Dermis blood vessel endothelial cell (primary cell): ENCODE measurements at places on chromosomes 12 and 14.
A peak's percentile ranks its signal among the peaks of the same experiment; 100 is the strongest.

- no peak for DNase-seq
Observed at GRCh38 chr12:17137396-17137795, 531.4 kb upstream of the LMO3 start.

- peak; percentile 32 for DNase-seq
Observed at GRCh38 chr12:94795520-94795919, 145.2 kb upstream of the TMCC3 start.

- no peak for DNase-seq
Observed at GRCh38 chr12:125892276-125892675, 827.0 kb downstream of the AACS start.

- DNase-seq, result peak; percentile 61
Observed at GRCh38 chr14:52313903-52314594, at the start of gene PTGER2. TSS of gene PTGER2 (plus strand) at chr14:52314312. CDS start at chr14:52314549, 237 bp downstream.

DNA sequence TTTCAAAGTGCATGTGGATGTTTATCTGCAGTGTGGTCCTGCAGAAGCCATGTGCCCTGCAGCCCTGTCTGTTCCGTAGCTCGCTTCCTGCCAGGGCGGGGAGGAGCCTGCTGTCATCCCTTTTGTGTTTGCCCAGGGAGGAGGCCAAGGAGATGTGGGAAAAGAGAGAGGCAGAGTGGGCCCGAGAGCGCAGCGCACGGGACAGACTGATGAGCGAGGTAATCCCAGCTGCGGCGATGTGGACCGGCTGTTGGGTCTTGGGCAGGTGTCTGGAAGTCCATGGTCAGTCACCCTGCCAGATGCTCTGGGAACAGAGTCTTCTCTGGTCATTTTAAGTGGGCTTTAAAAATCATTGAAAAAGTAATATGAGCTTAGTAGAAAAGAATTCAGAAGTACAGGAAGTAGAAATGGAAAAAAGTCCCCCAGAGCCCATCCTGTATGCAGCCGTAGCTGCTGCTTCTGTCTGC is 12.8 kb downstream of the TCHP start:
- peak; percentile 17 for DNase-seq

- DNase-seq, result peak; percentile 40
Observed at GRCh38 chr12:12091977-12092663, 21.4 kb downstream of the BCL2L14 start.

DNA sequence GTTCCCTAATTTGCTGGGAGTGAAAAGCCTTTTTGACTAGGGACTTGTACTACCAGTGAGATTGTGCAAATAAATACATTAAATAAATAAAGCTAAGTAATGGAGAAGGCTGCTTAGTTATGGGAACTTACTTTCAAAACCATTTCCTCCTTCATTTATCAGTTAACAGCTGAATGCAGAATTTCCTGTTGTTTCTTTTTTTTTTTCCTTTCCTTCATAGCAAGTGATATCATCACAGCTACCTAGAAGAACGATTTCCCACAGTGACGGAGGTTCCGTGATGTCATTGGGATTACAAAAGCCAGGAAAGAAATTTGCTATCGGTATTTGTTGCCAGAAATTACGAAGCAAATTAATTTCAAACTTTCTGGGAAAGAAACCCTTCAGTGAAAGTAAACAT is 42.1 kb upstream of the SOCS2 start:
- DNase-seq, result peak; percentile 52

GRCh38 chr12:120892265-120892664 is 11.9 kb downstream of the SPPL3 start:
- no peak for DNase-seq

DNA sequence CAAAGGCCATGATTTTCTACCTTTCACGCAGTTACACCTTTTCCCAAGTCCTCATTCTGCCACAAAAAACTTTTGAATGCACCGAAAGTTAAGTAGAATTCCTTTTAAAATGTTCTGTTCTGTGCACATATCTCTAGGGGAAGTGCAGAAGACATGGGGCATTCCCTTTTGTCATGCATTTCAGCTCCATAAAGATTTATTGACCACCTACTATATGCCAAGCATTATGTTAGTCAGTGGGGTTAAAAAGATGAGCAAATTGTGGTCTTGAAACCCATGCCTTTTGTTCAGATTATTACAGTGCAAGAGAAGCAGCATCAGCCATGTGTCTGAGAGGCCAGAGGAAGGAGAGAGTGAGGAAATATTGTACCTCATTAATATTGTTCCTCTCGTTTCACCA is 338.5 kb downstream of the RGS6 start:
- DNase-seq, result no peak

DNA sequence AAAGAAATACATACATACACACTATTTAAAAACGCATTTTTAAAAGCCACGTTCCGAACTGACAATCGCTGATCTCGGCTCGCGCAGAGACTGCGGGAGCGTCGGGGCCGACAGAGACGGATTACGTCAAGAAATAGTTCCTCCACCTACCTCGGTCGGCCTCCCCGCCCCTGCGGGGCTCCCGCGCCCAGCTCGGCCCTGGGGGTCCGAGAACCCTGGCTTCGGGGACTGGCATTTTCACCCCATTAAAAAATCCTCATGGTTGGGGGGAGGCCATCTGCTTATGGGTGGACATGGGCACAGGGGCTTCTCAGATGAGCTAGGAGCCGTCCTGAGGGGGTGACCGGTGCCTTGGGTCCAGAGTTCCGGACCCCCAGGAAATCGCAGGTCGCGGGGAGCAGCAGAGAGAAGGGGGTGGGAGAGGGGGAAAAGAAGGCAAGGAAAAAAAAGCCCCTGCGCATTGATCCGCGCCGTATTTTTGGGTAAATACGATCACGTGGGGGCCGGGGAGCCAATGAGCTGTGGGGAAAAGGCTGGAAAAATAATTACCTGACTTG is 324 bp upstream of the HOXC9 start:
- no peak for DNase-seq
